ENCODE measurements at places on chromosomes 1 and 21.

DNA sequence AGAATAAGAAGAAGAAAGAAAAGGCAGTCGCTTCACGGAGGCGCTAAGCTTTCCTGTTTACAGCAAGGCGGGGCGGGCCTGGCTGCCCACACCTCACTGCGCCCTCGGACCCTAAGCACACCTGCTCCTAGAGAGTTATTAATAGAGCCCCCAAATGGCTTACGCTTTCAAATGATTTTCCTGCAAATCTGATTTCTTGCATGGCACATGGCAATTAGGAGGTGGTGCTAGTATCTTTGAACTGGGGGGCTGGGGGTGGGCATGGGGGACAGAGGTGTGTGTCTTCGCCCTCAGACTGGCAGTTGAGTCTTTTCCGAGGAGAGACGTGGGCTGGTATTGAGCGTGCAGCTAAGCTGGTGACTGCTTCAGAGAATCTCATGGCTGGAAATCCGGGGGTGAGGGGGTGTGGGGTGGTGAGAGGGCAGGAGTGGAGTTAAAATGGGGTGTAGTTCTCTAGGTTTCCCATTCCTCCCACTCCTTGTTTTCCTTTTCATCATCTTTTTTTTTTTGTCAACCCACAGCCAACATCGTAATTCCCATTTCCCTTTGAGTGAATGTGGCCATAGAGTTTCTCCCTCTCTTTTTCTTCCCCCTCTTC lies 1.3 kb downstream of the S1PR1 start:
- peak; percentile 57 for DNase-seq

- no peak for DNase-seq
Measured at GRCh38 chr1:183278739-183279591, 92.9 kb downstream of the LAMC2 start.

- no peak for DNase-seq
Measured at GRCh38 chr1:215601276-215601675, 34.2 kb downstream of the KCTD3 start.

GRCh38 chr21:46634966-46635323 lies 529 bp upstream of the PRMT2 start:
- peak; percentile 54 for DNase-seq

GRCh38 chr1:175479521-175480342 lies 263.7 kb downstream of the TNR start:
- no peak for DNase-seq

DNA sequence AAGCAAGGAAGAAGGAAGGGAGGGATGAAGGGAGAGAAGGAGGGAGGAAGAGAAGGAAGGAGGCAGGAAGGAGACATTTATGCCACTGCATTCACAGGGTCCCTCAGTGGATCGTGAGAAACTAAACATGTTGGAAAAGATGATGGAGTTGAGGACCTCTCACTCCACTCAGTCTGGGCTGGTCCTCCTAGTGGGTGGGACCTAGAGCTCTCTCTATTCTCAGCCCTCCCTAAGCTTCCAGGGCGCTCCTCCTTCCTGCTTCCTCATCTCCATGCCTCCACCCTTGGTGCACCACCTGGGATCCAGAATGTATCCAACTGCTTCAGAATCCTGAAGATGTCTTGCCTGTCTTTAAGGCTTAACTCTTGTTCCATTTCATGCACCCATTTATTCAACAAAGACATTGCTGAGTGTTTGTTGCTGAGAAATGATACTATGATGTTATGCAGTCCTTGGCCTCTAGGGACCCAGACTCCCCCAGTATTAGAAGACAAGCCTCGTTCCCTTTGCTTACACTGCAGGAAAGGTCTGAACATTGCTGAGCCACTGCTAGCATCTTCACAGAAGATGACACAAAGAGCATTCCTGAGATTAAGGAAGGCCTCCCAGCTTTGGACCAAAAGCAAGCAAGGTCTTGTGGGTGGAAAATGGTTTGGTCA lies 88.5 kb downstream of the BEND5 start:
- DNase-seq, result no peak

DNA sequence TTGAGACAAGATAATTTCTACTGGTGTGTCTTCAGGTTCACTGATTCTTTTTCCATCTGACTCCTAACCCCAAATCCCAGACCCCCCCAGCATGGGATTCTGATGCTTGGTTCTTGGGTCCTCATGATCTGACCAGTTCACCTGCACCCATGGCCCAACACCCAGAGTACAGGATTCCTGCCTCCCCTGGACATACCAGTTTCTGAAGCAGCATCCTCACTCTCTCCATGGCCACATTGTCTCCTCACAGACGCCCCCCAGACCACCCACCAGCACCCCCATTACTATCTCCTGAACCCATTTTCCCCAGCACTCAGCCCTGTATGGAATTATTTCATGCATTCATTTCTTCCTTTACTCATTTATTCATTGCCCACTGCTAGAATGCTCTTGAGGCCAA lies 864 bp upstream of the KRTAP12-3 start:
- DNase-seq, result no peak
